Kidney tubule cell (primary cell): ENCODE measurements at places on chromosomes 7 and 10.
A peak's percentile ranks its signal among the peaks of the same experiment; 100 is the strongest.

GRCh38 chr10:59557052-59557451, 152.6 kb downstream of the SLC16A9 start:
- no peak for DNase-seq

- no peak for DNase-seq
Observed at GRCh38 chr10:97843281-97843671, 6.4 kb upstream of the GOLGA7B start.

DNA sequence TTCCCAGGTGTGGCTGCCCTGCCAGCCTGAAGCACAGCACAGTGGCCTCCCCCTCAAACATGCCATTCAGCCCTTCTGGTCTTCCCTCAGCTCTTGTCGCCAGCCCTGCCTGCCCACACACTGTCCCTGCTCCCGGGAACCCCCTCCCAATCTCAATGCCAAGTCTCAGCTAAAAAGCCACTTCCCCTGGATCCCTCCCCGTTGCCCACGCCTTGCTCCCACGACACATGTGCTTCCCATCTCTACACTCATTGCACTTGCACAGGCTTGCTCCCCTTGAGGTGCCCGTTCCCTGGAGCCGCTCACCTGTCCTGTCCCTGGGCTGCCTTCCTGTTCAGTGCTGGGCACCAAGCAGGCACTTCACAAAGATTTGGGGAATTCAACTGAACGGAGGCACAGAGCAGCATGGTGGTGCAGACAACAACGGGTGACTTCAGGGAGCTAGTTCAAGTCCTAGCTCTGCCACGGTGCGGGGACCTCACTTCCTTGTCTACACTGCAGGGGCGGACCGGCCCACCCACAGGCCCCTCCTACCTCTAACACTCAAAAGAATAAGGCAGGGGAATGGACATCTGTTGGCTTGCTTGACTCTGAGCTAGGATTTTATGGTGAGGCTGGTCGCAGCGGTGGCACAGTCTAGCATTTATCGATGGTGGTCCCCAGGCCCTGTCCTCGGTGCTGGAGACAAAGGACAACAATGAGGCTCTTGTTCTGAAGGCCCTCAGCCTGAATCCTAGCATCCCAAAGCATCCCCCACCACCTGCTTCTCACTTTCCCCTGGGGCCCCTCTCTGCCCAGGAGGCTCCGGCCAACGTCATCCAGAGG, 18.4 kb downstream of the RGS10 start:
- no peak for DNase-seq

GRCh38 chr10:95741807-95742467, 14.0 kb upstream of the ENTPD1 start:
- no peak for DNase-seq

DNA sequence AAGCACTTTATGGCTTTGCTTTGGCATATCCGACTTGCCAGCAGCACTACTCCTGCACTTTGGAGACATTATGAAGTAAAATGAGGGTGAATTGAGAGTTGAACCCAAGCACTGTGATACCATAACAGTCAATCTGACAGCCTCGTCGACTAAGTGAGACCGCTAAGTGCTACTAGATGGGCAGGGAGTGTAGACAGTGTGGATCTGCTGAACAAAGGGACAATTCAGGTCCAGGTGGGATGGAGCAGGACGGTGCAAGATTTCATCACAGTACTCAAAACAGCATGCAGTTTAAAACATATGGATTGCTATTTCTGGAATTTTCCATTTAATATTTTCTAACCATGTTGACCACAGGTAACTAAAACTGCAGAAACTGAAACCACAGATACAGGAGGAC, 20.8 kb upstream of the PRTFDC1 start:
- DNase-seq, result no peak

DNA sequence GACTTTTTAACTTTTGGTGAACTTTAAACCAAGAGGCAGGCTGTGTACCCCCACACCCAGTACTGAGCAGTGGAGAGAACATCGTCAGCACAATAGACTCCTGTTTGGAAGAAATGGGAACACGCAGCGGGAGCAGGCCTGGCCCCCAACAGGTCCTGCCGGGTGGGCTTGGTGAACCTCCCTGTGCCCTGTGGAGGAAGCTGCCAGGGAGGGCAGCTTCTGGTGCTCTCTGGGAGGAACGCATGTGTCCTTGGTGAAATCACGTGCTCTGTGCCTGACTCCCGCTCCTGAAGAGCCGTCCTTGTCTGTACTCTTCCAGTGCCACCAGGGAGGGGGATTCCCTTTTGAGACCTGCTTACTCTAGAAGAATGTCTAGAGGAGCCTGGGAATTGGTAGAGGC, 31.6 kb downstream of the CHAT start:
- no peak for DNase-seq

DNA sequence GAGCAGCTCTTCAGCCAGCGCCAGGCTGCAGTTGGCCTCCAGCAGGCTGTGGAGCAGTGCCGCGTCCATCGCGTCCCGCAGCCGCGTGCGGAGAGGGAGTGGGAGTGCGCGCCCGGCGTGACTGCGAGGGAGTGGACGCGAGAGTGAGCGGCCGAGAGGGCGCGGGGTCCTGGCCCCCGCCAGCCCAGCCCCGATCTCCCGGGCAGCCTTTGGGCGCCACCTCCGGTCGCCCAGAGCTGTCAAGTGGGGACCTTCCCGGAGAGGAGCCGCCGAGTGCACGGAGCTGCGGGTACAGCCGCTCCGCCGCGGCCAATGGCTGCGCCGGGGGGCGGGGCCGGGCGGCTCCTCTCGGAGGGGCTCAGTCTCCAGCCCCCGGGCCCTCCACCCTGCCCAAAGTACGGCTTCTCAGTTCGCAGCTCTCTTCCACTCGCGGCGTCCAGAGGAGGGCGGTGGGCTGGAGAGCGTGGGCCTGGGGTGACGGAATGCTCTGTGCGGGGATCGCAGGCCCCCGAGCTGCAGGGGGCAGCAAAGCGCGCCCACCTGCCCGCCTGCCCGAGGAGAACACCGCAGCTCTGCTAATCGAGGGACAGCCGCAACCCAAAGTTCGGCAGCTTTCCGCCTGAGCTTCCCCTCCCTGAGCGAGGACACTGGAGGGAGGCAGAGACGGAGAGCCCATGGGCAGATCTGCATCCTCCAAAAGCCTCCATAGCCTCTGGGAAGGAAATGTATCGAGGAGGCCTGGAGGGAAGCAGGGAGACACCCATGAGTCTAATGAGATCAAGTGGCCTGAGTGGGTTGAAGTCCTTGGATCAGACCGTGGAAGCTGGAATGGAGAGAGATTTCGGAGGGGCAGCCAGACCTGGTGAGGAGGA, at the start of gene CRHR2:
Gene CRHR2 (minus strand): TSS at position 245 of the 872 bp plus-strand sequence. CDS start 176 bp downstream, at position 69.
- no peak for DNase-seq

DNA sequence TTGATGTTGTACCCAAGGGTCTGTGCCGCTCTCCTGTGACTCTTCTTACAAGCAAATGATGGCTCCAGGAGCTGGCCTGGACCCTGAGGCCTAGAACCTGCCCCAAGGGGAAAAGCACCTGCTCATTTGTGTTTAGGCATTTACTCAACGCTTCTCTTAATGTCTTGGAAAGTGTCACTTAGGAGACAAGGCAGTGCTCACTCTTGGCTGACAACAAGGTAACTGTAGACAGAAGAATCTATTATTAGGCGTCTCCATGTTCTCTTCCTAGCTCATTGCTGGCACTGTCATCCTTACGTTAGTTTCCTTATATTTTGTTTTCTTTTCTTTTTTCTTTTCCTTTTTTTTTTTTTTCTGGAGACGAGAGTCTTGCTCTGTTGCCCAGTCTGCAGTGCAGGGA, 38.1 kb upstream of the SUN1 start:
- no peak for DNase-seq

GRCh38 chr10:118840071-118840775, 85.5 kb upstream of the CACUL1 start:
- DNase-seq, result peak; percentile 74

- no peak for DNase-seq
Observed at GRCh38 chr10:101575091-101575490, 13.0 kb downstream of the POLL start.

GRCh38 chr10:34480345-34480744, 334.8 kb downstream of the PARD3 start:
- no peak for DNase-seq

DNA sequence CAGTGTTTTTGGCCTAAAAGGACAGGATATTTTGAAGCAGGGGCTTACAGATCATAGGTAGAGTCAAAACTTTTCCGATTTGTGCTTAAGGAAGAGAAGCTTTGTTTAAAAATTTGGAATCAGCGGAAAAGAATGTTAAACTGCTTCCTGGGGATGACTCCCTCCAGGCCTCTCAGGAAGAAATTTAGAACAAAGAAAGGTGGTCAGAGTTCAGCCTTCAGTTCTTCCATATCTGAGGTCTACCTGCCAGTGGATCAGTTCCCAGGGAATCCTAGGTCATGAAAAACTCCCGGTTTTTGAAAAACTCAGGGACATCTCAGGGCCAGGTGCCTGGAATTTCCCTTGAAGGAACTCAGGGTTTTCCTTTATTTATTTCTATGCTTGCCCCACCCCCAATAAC, 100.3 kb downstream of the MCU start:
- DNase-seq, result peak; percentile 26

DNA sequence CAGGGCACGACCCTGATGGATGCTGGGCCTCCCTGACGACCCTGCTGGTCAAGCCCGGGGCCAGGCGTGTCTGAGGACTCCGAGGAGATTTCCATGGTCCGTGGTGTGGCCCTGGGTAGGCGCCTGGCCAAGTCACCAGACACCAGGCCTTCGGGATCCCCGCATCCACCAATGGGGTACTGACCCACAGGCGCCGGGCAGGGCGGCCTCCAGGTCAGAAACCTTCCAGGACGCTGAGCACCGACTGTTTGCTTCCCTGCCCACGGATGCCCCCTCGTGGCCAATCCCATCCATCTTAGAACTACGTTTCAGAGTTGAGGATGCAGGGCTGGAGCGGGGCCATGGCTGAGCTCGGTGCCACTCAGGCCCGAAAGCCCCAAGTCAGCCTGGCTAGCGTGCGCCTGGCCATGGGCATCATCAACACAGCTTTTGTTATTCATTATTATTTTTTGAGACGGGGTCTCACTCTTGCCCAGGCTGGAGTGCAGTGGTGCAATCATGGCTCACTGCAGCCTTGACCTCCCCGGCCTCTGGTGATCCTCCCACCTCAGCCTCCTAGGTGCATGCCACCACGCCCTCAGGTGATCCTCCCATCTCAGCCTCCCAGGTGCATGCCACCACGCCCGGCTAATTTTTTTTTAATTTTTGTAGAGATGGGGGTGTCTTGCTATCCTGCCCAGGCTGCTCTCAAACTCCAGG, 7.1 kb upstream of the AMZ1 start:
- DNase-seq, result peak; percentile 71

DNA sequence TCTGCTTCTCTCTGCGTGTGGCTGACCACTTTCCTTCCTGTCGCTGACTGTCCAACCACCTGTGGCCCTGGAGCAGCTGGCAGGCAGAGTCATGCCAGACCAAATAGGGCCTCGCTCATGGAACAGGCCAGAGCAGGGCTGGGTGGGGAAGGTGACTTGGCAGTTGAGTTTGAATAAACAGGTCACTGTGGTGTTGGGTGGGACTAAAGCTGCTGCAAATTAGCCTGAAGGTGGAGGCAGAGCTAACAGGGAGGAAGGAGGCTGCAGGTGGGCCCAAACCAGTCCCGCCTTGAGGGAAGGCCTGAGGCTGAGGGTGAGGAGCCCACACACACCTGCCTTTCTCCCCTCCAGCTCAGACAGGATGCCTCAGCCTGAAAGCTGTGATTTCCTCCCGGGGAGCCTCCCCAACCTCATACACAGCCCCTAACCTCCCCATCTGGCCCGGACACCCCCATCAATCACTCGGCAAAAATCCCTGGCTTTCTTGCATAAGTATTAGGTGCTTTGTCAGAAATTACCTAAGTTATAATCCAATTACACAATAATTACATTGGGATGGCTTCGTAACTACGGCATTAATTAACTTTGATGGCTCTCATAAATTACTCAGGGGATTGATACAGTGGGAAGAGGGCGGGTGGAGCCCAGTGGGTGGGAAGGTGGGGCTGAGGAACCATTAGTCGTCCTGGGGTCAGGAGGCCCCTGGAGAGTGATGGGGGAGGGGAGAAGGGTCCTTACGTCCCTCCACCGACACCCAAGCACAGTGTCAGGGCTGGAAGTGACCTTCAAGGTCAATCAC, 97.7 kb upstream of the PCBD1 start:
- DNase-seq, result peak; percentile 35

DNA sequence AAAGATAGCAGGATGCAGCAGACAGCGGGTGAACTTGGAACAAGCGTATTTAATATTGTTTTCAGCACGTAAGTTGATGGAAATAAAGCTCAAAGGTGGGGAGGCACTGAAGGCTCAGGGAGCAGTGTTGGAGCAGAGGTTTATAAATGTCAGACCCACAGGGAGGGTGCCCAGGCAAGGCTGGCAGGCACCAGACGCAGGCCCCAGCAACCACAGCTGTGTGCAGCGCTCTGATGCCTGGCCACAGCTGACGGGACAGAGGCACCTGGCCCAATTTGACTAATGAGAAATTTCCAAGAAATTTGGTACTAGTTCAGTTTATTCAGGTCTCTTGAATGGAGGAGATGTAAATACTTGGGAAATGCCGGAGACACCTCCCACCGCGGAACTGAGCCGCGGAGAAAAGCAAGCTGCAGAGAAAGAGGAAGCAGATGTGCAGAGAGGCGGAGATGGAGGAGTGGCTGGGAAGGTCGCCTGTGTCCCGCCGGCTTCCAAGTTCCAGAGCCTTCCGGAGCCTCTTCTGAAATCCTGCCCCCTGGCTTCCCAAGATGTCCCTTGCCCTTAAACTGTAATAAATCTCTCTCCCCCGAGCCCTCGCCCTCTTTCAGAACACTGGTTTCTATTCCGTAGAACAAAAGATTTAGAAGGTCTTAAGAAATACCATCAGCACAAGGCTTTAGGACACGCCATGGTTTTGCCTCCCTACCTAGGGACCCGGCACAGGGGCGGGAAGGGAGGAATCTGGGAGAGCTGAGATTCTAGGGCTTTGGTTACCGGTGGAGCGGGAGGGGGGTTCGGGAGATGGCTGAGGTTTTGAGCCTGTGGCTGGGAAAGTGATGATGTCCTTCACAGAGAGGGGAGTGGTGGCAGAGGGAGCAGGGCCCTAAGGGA, 38.4 kb upstream of the PLXNA4 start:
- peak; percentile 25 for DNase-seq

- peak; percentile 20 for DNase-seq
Observed at GRCh38 chr10:103915796-103916195, 2.2 kb downstream of the STN1 start.

DNA sequence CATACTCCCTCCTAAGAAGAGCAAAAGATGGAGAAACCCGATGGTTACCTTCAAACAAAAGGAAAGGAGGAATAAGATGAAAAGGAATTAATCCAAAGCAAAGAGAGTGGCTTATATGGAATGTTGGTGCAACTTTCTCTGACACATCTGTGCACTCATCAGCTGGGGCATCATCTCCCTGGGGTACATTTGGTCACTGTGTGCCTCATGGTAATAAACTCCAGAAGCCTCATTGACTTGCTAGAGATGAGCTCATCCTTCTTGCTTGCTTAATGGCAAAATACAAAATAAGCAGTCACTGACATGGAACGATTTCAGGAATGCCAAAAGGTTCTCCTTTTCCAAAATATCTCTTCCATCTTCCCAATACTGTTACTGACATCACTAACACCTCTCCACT, 22.5 kb downstream of the CAV1 start:
- peak; percentile 77 for DNase-seq

GRCh38 chr10:118610577-118610976, 15.1 kb upstream of the PRLHR start:
- DNase-seq, result no peak

- no peak for DNase-seq
Observed at GRCh38 chr10:121531830-121532178, 66.4 kb downstream of the FGFR2 start.
